ENCODE measurements at places on chromosomes 16 and 17.

GRCh38 chr17:10668775-10669174 is 11.7 kb upstream of the MYH3 start:
- no peak for DNase-seq

DNA sequence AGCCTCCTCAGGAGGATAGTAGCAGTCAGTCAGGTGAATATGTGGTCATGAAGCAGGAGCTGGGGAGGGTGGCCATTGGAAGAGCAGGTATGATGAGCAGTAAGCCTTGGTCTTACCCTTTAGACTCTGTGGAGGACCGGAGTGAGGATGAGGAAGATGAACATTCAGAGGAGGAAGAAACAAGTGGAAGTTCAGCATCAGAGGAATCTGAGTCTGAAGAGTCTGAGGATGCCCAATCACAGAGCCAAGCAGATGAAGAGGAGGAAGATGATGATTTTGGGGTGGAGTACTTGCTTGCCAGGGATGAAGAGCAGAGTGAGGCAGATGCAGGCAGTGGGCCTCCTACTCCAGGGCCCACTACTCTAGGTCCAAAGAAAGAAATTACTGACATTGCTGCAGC is 12.7 kb downstream of the SRCAP start:
- no peak for DNase-seq

- no peak for DNase-seq
Measured at GRCh38 chr17:51427856-51428255, 167.5 kb downstream of the UTP18 start.

DNA sequence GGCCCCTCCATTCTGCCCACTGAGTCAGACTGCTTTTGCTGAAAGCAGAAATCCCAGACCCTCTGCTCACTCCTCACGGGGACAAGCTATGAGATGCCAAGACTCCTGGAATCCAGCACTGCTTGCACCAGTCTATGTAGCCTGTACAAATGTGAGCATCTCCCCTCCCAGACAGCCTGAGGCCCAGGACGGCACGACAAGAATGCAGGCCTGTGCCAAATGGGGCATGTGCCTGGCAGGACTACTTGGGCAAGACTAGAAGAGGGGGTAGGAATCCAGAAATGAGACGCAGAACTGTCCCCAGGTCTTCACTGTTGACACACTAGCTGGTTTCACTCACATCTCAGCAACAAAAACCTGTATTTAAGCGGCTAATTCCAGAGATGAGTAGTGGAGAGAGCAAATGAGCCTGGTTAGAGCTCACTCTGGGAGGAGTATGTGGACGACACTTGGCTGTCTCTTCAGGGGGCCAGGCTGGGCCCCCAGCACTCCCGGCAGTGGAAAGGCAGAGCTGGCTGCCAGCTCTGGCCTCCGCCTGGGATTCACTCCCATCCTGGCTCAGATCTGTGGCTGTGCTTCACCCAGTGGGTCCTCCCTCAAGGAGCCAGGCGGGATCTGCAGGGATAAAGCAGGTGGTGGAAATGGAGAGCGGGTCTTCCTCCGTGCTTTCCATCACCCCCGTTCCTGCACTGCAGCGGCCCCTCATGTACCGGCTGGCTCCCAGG is 2.9 kb upstream of the MYO1C start:
- DNase-seq: no peak
